ENCODE measurements at places on chromosomes 3 and 15. TPM values are rescaled to one million over a fixed set of nuclear protein-coding genes. Genes with fewer than 3 reads are reported as not detected.

- no peaks in the 10 kb centered on the region for H3K4me1 ChIP-seq
- H3K36me3 ChIP-seq = peaks cover 35% of the 10 kb centered on the region
- no peak for DNase-seq
- peak overlapping the region; percentile 28 for H3K27ac ChIP-seq
These were observed 61.0 kb downstream of the CHD2 start for GRCh38 chr15:92960996-92961681.

DNA sequence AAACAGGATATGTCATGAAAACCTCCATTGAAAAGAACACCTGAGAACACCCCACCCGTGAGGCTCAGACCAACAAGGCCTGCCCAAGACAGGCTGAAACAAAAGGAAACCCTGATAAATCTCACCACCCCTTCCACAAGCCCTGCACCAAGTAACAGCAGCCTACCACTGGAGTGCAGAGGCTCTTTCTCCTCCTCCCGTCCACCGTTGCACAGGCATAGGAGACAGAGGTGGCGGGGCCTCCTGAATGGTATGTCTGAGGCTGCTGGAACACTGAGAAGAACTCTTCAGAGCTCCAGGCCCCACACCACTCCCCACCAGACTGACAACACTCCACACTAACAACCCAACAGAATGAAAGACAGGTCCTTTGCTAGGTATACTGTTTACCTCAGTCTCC, 21.4 kb downstream of the CHDH start:
- no peaks in the 10 kb centered on the region for H3K27me3 ChIP-seq
- H3K36me3 ChIP-seq = no peaks in the 10 kb centered on the region
- no peak for DNase-seq
- no peak overlapping the region for H3K4me3 ChIP-seq
- H3K4me1 ChIP-seq = no peaks in the 10 kb centered on the region
- no peak overlapping the region for H3K27ac ChIP-seq

The DPH6 gene
- 9.0 TPM for total RNA-seq

GRCh38 chr3:134079111-134079547, 49.4 kb upstream of the SLCO2A1 start:
- no peaks in the 10 kb centered on the region for H3K27me3 ChIP-seq
- H3K4me3 ChIP-seq = no peak overlapping the region
- no peaks in the 10 kb centered on the region for H3K4me1 ChIP-seq
- no peak for DNase-seq
- no peaks in the 10 kb centered on the region for H3K36me3 ChIP-seq

- no peaks in the 10 kb centered on the region for H3K36me3 ChIP-seq
- H3K27me3 ChIP-seq = no peaks in the 10 kb centered on the region
- no peak overlapping the region for H3K27ac ChIP-seq
- no peaks in the 10 kb centered on the region for H3K4me1 ChIP-seq
- H3K4me3 ChIP-seq = no peak overlapping the region
These were observed 93.0 kb upstream of the HES1 start for GRCh38 chr3:194042927-194043326.

GRCh38 chr15:46328821-46329220, 694.0 kb downstream of the SQOR start:
- H3K4me1 ChIP-seq = no peaks in the 10 kb centered on the region
- DNase-seq = no peak
- no peak overlapping the region for H3K27ac ChIP-seq
- H3K27me3 ChIP-seq = no peaks in the 10 kb centered on the region
- no peak overlapping the region for H3K4me3 ChIP-seq

All from ascending aorta (tissue), 2 donors.